ENCODE measurements at places on chromosomes 3 and 15.

- DNase-seq: peak; percentile 42
Observed at GRCh38 chr3:107523539-107524325, 970 bp downstream of the BBX start.

DNA sequence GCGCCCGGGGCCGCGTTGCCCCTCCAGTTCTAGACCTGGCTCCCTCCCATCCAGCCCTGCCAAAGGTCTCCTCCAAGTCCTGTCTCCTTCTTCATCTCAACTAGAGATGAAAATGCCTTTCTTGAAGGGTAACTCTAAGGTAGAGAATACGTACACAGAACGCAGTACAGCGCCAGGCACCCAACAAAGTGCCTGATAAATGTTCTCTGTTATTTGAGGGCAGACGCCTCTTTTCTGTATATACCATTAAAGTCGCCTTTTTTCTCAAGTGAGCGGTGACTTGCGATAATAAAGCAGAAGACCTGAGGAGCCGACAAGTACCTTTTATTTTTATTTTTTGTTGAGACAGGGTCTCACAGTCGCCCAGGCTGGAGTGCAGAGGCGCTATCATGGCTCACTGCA, 809 bp downstream of the CRTAP start:
- no peak for DNase-seq

- peak; percentile 85 for DNase-seq
Observed at GRCh38 chr15:90557186-90558084, 27.7 kb downstream of the CRTC3 start.

- DNase-seq: no peak
Observed at GRCh38 chr3:129017484-129017899, 16.4 kb downstream of the EFCC1 start.

GRCh38 chr3:126445506-126445905, 30.2 kb downstream of the ZXDC start:
- no peak for DNase-seq

DNA sequence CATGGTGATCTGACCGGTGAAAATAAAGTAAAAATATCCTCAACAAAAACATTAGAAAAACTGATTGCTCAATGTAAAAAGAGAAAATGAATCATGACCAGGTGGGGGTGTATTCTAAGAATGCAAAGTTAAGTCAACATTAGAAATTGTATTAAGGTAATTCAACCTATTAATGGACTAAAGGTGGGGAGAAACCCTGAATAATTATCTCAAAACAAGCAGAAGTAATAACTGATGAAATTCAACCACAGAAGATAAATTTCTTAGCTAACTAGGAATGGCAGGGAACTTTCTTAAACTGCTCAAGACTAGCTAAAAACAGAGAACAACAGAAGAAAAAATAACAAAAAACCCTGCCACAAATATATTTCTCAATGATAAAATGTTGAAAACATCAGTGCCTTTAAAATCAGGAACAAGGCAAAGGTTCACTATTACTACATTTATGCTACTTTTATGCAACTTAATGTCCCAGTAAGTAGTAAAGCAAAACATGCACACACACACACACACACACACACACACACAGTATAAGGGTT, 204.4 kb upstream of the THBS1 start:
- no peak for DNase-seq
